ENCODE measurements at places on chromosomes 3 and 15. TPM values are rescaled to one million over a fixed set of nuclear protein-coding genes. Genes with fewer than 3 reads are reported as not detected.

KIF9 gene
- total RNA-seq: 4.5 TPM

DNASE1L3 gene
- 5.6 TPM for total RNA-seq

UTS2B gene
- total RNA-seq: 0.15 TPM

SNTN gene
- not detected for total RNA-seq

GOLGA8J gene
- total RNA-seq: 0.44 TPM

TMEM87A gene
- total RNA-seq: 145 TPM

POLQ gene
- 0.29 TPM for total RNA-seq

SERF2 gene
- total RNA-seq: 695 TPM

FBXL22 gene
- 3.5 TPM for total RNA-seq

FSIP1 gene
- 16.2 TPM for total RNA-seq

ICE2 gene
- total RNA-seq: 36.1 TPM

ZPLD1 gene
- total RNA-seq: not detected

ROBO2 gene
- 0.98 TPM for total RNA-seq

GRK7 gene
- total RNA-seq: not detected

COL6A5 gene
- total RNA-seq: not detected

AHSG gene
- total RNA-seq: not detected

STRC gene
- 1.3 TPM for total RNA-seq

SKIL gene
- 64.5 TPM for total RNA-seq

FANCI gene
- total RNA-seq: 7.9 TPM

WDR5B gene
- 6.2 TPM for total RNA-seq

TTLL13 gene
- 0.15 TPM for total RNA-seq

HRH1 gene
- 4.2 TPM for total RNA-seq

LEKR1 gene
- total RNA-seq: 8.0 TPM

NR1I2 gene
- 0.32 TPM for total RNA-seq

ISLR gene
- 88.0 TPM for total RNA-seq

PLCB2 gene
- 17.9 TPM for total RNA-seq

NFKBIZ gene
- 52.2 TPM for total RNA-seq

KATNBL1 gene
- total RNA-seq: 43.7 TPM

CLRN1 gene
- total RNA-seq: not detected

LARP6 gene
- 40.0 TPM for total RNA-seq

GP5 gene
- total RNA-seq: 0.16 TPM

CCR4 gene
- total RNA-seq: 0.44 TPM

TXNRD3 gene
- 11.8 TPM for total RNA-seq

LYZL4 gene
- total RNA-seq: not detected

TRANK1 gene
- 13.6 TPM for total RNA-seq

CPNE4 gene
- total RNA-seq: not detected
